ENCODE measurements at places on chromosomes 16 and 17.

GRCh38 chr17:38465391-38466345, 37.4 kb downstream of the ARHGAP23 start:
- no peaks in the 10 kb centered on the region for H3K27me3 ChIP-seq
- peak overlapping the region; percentile 100 for H3K27ac ChIP-seq
- peak overlapping the region; percentile 67 for H3K4me3 ChIP-seq
- peaks cover 58% of the 10 kb centered on the region for H3K36me3 ChIP-seq

GRCh38 chr16:82936941-82937551, 310.3 kb downstream of the CDH13 start:
- no peak overlapping the region for H3K4me3 ChIP-seq
- H3K27me3 ChIP-seq, result no peaks in the 10 kb centered on the region
- H3K4me1 ChIP-seq, result peaks cover 5% of the 10 kb centered on the region
- no peak for DNase-seq
- no peaks in the 10 kb centered on the region for H3K36me3 ChIP-seq

DNA sequence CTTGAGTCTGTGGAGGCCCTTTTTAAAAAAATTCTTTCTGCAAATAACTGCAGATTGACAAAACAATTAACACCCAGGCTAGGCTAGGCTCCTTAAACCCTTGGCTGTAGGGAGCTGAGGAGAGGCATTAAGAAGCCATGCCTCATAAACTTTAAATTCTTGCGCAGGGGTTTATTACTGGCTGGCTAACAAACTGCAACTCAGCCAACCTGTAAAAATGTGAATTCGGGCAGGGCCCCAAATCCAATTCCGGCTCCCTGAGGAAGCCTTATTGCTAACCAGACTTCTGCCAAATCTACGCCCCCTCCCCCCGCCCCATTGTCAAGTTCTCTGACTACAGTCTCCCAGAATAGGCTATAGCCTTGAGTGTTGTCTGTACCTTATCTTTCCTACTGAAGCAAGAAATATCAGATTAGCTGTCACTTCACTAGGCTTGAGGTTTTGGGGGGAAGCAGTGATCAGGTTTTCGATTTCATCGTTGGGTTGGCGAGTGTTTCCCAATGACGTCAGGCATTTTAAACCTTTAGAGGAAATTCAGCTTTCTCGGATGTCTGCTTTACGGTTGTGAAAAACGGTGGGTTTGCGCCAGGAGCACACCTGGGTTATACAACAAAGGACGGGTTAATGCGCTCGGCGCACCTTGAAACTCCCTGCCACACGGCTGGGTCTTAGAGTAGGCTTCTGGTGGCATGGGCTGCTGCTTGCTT, 2.0 kb downstream of the CDH3 start:
- H3K27me3 ChIP-seq, result peaks cover 67% of the 10 kb centered on the region
- H3K27ac ChIP-seq, result no peak overlapping the region
- H3K4me1 ChIP-seq, result peaks cover 8% of the 10 kb centered on the region
- H3K4me3 ChIP-seq, result no peak overlapping the region
- DNase-seq, result peak; percentile 59
- H3K36me3 ChIP-seq, result no peaks in the 10 kb centered on the region

DNA sequence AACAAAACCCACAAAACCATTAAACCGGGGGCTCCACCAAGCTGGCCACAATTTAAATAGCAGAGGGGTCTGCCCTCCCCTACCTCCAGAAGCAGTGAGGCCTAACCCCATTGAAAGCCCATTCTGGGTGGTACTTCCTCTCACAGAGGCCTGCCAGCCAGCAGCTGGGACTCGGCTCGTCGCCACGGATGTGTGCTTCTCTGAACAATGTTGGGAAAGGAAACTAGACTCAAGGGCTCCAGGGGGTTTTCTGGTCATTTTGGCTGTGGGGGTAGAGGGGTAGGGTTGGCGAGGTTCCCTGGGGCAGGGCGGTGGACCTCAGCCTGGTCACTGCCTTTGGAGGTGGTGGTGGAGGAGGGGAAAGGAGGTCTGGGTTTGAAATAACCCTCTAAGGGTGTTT, 4.7 kb upstream of the PLCG2 start:
- no peak overlapping the region for H3K27ac ChIP-seq
- H3K27me3 ChIP-seq, result peaks cover 19% of the 10 kb centered on the region
- H3K4me3 ChIP-seq, result no peak overlapping the region
- no peak for DNase-seq

DNA sequence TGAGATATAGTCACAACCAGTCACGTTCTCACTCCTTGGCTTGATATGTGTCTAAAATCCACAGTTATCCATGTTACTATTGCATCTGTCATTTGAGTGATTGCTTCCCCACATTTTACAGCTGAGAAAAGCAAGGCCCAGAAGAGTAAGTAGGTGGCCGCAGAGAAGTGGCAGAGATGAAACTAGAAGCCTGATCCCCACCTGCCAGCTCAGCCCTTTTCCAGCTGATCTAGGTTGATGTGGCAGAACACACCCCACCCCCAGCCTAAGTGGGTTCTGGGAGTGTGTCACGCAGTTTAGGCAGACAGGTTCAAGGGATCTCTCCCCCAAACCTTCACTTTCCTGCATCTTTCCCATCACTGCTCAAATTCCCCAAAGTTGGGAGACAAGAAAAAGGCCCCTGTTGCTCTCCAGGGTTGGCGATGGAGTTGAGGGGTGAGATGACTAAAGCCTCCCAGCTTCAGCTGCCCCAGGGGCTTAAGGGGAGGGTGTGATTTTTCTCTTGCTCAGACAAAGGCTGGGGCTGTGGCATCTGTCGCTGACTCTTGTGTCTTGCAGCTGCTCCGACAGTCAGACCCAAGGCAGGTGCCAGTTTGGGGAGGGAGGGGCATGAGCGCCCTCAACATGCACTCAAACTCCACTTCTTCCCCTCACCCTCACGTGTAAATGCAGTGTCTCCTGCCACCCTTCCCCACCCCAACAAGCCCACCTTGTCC, 48.9 kb upstream of the LHX1 start:
- H3K4me3 ChIP-seq, result no peak overlapping the region
- H3K27ac ChIP-seq, result no peak overlapping the region
- no peaks in the 10 kb centered on the region for H3K4me1 ChIP-seq
- DNase-seq, result no peak
- H3K27me3 ChIP-seq, result peaks cover 37% of the 10 kb centered on the region

GRCh38 chr16:10992112-10992511, 47.7 kb downstream of the CLEC16A start:
- peaks cover 31% of the 10 kb centered on the region for H3K4me1 ChIP-seq
- peak overlapping the region; percentile 97 for H3K27ac ChIP-seq
- no peaks in the 10 kb centered on the region for H3K27me3 ChIP-seq
- no peak overlapping the region for H3K4me3 ChIP-seq
- H3K36me3 ChIP-seq, result peaks cover 29% of the 10 kb centered on the region

DNA sequence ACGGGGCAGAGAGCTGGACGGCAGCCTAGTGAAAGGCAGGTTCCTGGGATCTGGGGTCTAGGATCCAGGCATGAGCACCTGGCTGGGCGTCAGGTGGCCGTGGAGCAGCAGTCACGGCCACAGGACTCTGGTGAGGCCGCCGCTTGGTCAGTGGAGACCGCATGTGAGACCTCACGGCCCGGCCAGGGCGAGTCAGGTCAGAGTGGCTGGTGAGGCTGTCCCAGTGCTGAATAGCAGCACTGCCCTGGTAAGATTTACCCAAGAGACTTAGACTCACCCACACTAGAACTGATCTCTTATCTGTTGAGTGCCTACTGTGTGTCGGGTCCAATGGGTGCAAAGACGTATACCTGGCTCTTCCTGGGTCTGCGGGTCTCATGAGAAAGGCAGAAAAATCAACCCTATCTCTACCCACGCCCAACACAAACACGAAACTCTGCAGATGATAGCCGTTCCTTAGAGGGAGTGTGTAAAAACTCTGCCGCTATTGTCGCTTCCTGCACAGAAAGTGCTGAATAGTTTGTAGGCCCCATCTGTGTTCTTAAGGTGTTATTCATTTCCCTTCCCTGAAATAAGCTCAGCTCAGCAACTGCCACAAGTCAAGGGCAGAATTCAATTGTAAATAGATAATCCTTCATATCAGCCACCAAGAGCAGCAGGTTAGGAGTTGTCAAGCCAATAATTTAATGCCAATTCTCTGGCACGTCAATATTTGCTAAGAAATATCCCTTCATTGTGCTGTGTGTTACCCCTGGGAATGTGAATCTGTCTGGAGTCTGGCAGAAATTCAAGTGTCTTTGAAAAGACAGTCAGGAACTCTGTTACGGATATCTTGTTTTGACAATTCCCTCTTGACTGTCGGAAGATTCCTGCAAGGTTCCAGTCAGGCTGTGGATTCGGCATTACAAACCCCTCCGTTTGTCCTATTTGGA, 240.0 kb downstream of the NTN1 start:
- no peaks in the 10 kb centered on the region for H3K4me1 ChIP-seq
- no peaks in the 10 kb centered on the region for H3K27me3 ChIP-seq
- H3K27ac ChIP-seq, result no peak overlapping the region
- no peaks in the 10 kb centered on the region for H3K36me3 ChIP-seq
- DNase-seq, result no peak

- H3K27ac ChIP-seq, result no peak overlapping the region
- H3K4me3 ChIP-seq, result no peak overlapping the region
- DNase-seq, result no peak
- H3K27me3 ChIP-seq, result no peaks in the 10 kb centered on the region
- peaks cover 9% of the 10 kb centered on the region for H3K36me3 ChIP-seq
- peaks cover 12% of the 10 kb centered on the region for H3K4me1 ChIP-seq
Measured at GRCh38 chr17:50476545-50477315, 1.9 kb upstream of the RSAD1 start.

DNA sequence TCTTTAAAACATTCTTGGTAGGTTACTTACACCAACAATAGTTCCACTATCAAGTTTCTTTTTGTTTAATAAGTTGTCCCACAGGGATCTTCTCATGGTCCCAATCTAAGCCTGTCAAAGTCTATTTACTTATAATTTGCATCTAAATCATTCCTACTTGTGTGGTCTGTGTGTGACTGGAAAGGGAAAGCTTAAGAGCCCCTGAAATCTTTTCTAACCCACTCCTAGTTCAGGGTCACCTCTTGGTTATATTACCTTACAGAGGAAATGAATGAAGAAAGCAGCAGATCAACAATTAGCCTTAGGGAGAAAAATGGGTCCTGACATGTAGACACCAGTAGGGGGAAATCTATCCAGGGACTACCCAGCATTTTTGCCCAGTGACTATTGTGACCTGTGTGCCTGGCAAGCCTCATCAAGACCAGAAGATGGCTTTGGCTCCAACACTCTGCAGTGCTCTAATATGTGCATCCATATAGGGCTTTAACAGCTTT, 110.4 kb upstream of the HAS3 start:
- H3K36me3 ChIP-seq, result no peaks in the 10 kb centered on the region
- H3K4me3 ChIP-seq, result no peak overlapping the region
- no peaks in the 10 kb centered on the region for H3K27me3 ChIP-seq
- DNase-seq, result no peak

- no peak overlapping the region for H3K4me3 ChIP-seq
- no peak for DNase-seq
- no peaks in the 10 kb centered on the region for H3K36me3 ChIP-seq
- no peaks in the 10 kb centered on the region for H3K27me3 ChIP-seq
- peaks cover 18% of the 10 kb centered on the region for H3K4me1 ChIP-seq
- peak overlapping the region; percentile 13 for H3K27ac ChIP-seq
Measured at GRCh38 chr16:59909262-59909661, 1175.1 kb upstream of the GOT2 start.

GRCh38 chr17:78925662-78926555, 722 bp upstream of the TIMP2 start:
- DNase-seq, result peak; percentile 99
- no peaks in the 10 kb centered on the region for H3K36me3 ChIP-seq
- H3K4me3 ChIP-seq, result peak overlapping the region; percentile 78
- H3K4me1 ChIP-seq, result peaks cover 29% of the 10 kb centered on the region
- H3K27ac ChIP-seq, result peak overlapping the region; percentile 54

DNA sequence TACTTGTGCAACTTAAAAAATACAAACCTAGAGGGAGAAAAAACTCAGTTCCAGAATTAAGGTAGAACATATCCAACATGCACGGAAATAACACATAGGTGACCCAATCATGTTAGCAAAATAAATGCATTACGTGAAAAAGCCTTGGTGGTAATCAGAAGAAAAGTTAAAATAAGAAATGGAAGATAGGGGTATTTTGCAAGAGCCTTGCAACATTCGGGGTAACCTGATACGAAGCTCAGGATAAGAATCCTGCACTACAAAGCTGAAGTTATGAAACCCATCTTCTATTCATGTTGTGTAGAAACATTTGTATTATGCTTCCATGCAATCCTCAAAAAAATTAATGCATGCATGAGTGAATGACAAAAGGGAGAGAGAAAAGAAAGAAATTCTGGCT, 33.1 kb downstream of the CHCT1 start:
- peaks cover 77% of the 10 kb centered on the region for H3K36me3 ChIP-seq
- no peaks in the 10 kb centered on the region for H3K27me3 ChIP-seq
- no peak for DNase-seq
- H3K4me3 ChIP-seq, result no peak overlapping the region

GRCh38 chr17:71905376-71906031, 215.3 kb upstream of the SOX9 start:
- no peaks in the 10 kb centered on the region for H3K27me3 ChIP-seq
- peaks cover 9% of the 10 kb centered on the region for H3K4me1 ChIP-seq
- H3K36me3 ChIP-seq, result no peaks in the 10 kb centered on the region
- no peak overlapping the region for H3K4me3 ChIP-seq

DNA sequence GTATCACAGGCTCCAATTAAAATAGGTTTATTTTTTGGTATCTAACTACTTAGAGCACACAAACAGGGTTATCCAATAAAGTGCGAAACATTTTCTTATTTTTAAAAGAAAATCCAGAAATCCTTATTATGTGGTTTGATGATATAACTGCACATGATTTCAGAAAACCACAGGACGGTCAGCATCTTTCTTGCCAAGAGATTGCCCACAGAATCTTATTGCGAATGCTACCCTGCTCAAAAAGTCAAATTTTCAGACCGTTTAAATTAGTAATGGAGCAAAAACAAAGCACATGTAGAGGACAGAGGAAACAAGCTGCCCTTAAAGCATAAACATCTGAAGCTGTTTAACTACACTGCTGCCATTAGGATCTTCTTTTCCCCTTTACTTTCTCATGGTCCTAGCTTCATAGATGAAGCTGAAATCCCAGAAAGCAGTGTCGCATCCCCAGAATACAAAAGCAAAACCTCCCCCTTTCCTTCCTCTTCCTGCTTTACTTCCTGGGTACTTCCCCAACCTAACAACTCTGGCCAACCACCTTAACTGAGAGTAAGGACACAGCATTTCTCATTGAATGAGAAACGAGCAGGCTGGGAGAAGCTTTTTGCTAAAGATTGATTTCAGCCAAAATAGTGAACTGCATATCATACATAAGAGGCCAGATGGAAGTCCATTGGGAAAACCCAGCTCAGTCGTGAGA, 43.7 kb downstream of the CMTM4 start:
- no peaks in the 10 kb centered on the region for H3K27me3 ChIP-seq
- H3K4me1 ChIP-seq, result peaks cover 41% of the 10 kb centered on the region
- peak overlapping the region; percentile 49 for H3K27ac ChIP-seq
- H3K36me3 ChIP-seq, result no peaks in the 10 kb centered on the region
- no peak overlapping the region for H3K4me3 ChIP-seq
- DNase-seq, result no peak

DNA sequence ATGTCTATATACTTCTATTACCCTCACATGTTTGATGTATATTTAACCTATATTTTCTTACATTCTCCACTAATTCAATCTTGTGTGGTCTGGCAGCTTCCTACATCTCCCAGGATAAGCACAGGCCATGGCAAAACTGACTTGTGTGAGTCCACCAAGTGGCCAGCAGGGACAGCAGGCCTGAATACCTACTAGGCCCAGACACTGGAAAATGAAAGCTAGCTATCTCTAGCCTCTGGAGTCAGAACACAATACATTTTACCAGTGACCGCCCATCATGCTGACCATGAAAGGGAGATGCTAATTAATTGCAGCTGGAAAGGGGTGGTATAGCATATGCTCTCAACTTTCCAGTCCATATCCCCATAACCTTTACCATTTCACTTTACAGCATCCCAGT, 132.3 kb downstream of the PCTP start:
- H3K4me3 ChIP-seq, result no peak overlapping the region
- no peak for DNase-seq
- H3K4me1 ChIP-seq, result no peaks in the 10 kb centered on the region
- no peaks in the 10 kb centered on the region for H3K36me3 ChIP-seq
- H3K27ac ChIP-seq, result no peak overlapping the region
